Stimulated activated effector memory CD8-positive, alpha-beta T cell treated with anti-CD3 and anti-CD28 coated beads, Interleukin-12 subunit alpha, Interleukin-12 subunit beta, amount 100 ng/mL, for 72 hours (primary cell): ENCODE measurements at places on chromosomes 2 and 18.

GRCh38 chr2:120005834-120006521, 6.9 kb upstream of the EPB41L5 start:
- DNase-seq = no peak

- DNase-seq = no peak
These were observed 118.4 kb downstream of the MAP4K4 start for GRCh38 chr2:101815739-101816391.

- DNase-seq = no peak
These were observed 31.0 kb upstream of the MSH6 start for GRCh38 chr2:47751856-47752414.

DNA sequence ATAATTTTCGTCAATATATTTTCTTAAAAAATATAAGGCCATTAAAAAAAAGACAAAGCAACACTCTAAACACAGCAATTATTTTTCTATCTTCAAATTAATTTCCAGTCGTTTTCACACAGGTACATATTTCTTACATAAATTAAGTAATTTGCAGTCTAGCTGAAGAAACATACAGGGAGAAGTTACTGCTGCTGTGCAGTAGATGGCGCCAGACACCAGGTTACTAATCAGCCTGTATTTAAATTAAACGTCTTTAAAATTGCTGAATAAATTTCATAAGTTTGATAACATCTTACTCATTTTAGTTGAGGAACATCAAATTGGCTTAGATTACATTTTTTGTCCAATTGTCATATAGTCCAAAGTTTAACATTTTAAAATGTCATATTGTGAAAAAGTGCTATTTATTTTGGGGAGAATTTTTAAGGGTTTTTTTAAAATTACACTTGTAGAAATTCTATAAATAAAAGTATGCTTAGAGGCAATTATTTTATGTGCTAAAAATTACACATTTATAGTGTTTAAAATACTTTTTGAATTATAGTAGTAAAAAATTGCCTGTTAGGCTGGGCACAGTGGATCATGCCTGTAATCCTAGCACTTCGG, 88.4 kb downstream of the PMAIP1 start:
- peak; percentile 9 for DNase-seq

DNA sequence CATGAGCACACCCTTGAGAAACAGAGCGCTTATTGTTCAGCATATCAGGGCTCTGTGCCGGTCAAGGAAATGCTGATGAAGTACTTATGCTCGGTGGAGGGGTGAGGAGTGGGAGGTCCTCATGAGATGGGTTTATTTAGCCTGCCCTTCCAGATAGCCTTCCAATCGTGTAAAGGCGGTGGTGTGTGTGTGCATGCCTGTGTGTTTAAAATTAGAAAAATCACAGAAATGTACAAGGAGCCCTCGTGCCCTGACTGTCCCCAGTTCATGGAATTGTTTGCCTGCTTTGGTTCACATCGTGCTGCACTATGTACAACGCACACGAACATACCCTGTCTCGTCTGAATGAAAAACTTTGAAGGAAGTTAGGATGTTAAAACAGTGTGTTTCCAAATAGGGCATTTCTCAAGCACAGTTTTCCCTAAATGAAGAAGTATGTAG, 158.6 kb downstream of the AQP4 start:
- no peak for DNase-seq

GRCh38 chr18:60053747-60054304, 154.0 kb downstream of the PMAIP1 start:
- no peak for DNase-seq

GRCh38 chr2:98615481-98615880, 7.1 kb downstream of the UNC50 start:
- no peak for DNase-seq
